ENCODE measurements at places on chromosomes 1 and 21.

GRCh38 chr1:156560585-156561163 is 11.7 kb downstream of the IQGAP3 start:
- no peak for DNase-seq

- DNase-seq: no peak
Measured at GRCh38 chr1:218537122-218537913, 192.2 kb downstream of the TGFB2 start.

DNA sequence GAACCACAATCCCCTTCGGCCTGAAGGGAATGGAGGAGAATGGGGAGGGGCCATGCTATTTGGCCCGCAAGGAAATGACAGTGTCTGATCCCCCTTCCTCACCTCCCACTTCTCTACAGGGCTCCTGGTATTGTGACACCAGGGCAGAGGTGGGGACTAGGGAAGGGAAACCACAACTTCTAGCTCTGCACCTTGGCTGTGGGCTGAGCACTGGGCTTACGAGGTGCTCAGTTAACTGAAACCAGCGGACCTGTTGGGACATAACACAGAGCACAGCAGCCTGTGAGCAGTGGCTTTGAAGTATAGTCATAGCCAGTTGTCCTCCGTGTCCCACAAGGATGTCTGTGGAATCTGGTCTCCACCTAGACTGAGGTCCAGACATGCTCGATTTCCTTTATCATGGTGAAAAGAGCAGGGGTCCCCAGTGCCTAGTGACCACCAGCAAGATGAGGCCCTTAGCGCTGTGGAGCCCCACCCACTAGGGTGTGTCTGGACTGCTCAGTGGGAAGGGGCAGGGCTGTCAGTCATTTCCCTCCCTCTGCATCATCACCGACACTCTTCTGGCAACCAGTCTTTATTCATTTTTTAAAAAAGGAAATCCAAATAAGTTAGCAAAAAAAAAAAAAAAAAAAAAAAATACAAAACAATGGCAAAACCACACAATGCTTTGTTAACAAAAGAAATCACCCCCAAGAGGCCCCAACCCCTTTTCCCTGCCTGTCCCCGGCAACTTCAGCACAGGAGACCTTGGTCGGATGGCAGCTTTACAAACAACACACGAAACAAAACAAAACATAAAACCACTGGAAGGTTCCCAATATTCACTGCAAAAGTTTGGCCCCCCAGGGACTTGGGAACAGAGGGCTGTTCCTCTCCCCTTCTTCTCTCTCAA is 3.0 kb downstream of the MYOG start:
- DNase-seq: no peak

- DNase-seq: no peak
Measured at GRCh38 chr1:116448785-116449385, 75.8 kb downstream of the ATP1A1 start.
